RPMI8226 (cell line): ENCODE measurements at places on chromosomes 2 and 18.

DNA sequence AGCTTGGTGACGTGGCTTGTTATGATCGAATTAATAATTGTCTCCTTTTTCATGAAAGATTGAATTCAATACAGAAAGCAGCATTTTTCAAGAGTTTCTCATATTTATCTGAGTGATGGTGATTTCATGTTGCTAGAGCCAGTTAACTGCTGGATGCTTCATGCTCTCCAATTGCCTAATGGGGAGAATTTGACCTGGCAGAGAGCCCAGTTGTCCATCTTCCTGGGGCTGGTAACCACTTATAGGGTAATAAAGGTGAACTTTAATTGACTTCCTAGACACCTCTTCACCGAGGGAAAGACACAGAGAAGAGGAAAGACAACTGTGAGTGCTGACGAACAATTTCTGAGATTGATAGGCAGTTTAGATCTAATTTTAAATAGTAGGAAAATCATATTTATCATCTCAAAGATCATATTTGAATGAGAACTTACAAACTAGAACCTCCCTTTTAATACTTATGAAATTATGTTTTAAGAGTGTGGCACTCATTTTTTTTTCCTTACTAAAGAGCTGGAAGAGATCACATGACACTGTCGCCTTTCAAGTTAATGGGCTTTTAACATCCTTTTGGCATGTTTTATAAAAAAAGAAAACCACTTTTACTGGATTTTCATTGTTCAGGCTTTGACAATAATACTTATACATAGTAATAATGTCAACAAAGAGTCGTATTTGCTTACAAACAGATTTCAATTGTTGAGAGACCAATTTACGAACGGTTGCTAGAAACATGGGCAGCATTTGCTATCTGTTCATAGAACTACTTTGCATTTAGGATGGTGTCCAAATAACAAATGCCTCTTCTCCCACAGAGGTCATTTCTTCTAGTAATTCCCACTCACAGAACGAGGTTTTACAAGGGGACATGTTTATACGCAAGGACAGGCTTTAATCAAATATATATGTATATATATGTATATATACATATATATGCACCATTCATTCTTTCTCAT is 153.3 kb downstream of the RAPGEF4 start:
- DNase-seq = no peak

DNA sequence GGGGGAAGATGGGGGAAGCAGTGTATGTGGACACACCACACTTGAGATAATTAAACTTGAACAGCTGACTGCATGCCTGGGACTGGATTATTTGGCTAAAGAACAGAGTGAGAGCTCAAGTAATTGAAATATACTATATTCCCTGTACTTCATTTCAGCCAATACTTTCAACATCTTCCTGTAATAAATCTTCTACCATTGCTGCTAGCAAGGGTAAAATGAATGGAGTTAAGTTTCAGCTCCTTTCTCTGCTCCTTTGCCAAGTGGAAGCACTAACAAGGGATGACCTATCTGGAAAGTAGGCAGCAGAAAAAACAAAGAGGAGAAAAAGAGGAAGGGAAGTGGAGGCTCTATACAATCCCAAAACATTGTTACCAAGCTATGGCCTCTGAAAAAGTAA is 50.9 kb downstream of the MMADHC start:
- DNase-seq = no peak

GRCh38 chr2:180682871-180683270 is 297.5 kb upstream of the UBE2E3 start:
- DNase-seq = no peak

DNA sequence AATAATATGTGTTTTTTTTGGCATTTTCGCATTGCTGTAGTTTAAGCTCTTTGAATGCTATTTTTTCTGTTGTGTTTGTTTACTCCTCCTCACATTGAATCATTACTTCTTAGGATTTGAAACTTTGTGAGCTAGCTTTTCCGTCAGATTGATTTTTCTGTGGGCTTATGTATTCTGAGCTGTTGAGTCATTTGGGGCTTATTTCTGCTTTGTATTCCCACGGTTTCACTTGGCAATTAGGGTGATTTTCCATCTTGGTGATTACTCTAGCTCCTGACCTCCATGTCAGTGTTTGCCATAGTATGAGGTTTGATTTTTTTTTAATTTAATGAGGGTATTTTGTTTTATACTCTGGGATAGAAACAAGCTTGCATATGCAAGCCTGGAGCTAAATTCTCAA is 200.0 kb downstream of the CCDC102B start:
- no peak for DNase-seq

GRCh38 chr2:46999857-47000678 is 84.5 kb upstream of the MCFD2 start:
- DNase-seq = no peak

DNA sequence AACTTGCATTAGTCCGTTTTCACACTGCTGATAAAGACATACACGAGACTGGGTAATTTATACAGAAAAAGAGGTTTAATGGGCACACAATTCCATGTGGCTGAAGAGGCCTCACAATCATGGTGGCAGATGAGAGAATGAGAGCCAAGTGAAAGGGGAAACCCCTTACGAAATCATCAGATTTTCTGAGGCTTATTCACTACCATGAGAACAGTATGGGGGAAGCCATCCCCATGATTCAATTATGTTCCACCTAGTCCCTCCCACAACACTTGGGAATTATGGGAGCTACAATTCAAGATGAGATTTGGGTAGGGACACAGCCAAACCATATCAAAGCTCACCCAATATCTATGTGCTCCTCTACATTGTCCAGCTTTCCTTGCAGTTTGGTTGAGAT is 16.0 kb upstream of the SERPINE2 start:
- no peak for DNase-seq

- no peak for DNase-seq
Measured at GRCh38 chr2:113034016-113034415, 18.7 kb downstream of the IL36B start.

GRCh38 chr2:203948733-203949132 is 12.2 kb downstream of the ICOS start:
- DNase-seq = no peak

GRCh38 chr18:55100817-55101457 is 141.7 kb upstream of the CCDC68 start:
- DNase-seq = no peak

- DNase-seq = peak; percentile 50
Measured at GRCh38 chr2:7427293-7428060, 510.3 kb downstream of the RNF144A start.

- DNase-seq = no peak
Measured at GRCh38 chr2:241151934-241152660, 1.8 kb downstream of the PPP1R7 start.

DNA sequence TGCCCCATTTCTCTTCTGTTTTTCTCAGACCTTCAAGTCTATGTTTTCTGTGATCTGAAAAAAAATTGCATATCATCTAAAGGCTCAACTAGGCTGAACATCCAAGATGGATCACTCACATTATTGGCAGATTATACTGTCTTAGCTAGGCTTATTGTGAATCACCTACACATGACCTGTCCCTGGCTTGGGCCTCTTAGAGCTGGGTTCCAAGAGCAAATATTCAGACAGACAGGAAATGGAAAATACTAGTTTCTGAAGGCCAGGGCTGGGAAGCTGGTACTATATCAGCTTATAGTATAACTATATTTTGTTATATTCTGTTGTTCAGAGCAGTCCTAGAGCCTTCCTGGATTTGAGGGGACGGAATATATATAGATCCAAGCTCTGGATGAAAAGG is 90.3 kb downstream of the PIK3C3 start:
- no peak for DNase-seq

- no peak for DNase-seq
Measured at GRCh38 chr2:240510513-240511210, 47.1 kb downstream of the ANKMY1 start.

- DNase-seq = peak; percentile 15
Measured at GRCh38 chr18:70289351-70290312, 787 bp downstream of the SOCS6 start.

GRCh38 chr2:230018153-230018552 is 50.6 kb downstream of the SLC16A14 start:
- DNase-seq = no peak

DNA sequence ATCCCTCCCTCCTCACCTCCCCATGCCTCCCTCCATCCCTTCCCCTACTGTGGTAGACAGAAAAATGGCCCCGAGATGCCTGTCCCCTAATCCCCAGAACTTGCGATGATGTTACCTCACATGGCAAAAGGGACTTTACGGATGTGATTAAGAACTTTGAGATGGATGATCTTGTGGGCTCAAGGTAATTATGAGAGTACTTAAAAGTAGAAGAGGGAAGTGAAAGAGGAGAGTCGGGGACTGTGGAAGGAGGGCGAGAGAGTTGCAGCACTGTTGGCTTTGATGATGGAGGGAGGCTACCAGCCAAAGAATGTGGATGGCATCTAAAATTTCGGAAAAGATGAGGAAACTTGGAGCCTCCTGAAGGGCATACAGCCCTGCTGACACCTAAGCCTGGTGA is 66.5 kb downstream of the AGAP1 start:
- peak; percentile 47 for DNase-seq

- no peak for DNase-seq
Measured at GRCh38 chr18:3689986-3690763, 240.2 kb downstream of the TGIF1 start.

- DNase-seq = no peak
Measured at GRCh38 chr2:85246348-85246747, 81.4 kb downstream of the TGOLN2 start.

DNA sequence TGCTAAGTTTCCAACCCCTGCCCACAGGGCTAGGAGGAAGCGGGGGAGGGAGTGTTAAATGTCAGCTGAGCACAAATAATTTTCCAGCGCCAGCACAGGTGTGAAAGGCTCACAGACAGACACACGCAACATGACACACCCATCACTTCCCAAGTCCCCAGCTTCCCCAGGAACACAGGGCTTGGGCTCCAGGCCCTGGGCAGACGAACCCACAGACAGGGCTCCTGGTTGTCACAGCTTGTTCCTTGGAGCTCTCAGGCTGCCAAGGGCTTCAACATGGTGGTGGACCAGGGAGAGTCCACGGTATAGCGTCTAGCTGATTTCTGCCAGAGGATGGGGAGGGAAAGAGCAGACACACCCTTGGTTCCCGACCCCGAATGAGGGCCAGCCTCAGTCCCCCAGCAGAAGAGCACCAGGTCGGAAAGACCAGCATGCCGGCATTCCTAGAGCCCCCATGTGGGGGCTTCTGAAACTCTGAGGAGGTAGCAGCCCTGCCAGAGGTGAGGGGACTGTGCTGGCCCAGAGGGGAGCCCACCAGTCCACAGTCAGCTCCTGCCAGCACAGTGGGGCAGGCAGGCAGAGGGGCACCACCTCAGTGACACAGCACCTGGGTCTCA is 1.9 kb downstream of the DUSP2 start:
- no peak for DNase-seq

DNA sequence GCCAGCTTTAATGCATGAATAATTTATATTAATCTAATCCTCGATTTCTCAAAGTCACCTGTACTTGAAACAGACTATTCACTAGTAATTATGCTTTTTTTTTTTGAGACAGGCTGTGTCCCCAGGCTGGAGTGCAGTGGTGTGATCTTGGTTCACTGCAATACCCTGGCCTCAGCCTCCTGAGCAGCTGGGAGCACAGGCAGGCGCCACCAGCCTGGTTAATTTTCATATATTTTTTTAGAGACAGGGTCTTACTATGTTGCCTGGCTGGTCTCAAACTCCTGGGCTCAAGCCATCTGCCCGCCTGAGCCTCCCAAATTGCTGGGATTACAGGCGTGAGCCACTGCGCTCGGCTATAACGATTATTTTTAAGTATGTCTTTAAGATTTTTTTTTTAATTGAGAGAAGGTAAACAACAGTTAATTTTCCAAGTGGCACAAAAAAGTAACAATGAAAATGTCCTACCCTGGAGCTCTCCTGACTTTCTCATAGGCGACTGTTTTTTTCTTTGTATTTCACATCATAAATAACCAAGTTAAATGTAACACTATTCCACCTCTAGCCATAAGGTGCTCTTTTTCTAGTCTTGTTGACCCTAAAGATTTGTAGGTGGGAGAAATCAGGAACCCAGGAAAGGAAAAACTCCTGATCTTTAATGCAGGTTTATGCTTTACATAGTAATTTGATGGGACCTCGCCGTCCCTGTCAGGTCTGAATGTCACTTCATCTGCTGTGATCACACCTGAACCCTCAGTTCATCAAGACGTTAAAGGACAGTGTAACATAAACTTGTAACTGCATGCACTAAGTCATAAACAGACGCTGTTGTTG is 1.3 kb upstream of the ANKRD12 start:
- DNase-seq = peak; percentile 40

- DNase-seq = no peak
Measured at GRCh38 chr2:69250981-69251380, 136.0 kb downstream of the GFPT1 start.

GRCh38 chr2:220568296-220568695 is 940.9 kb downstream of the SLC4A3 start:
- no peak for DNase-seq

GRCh38 chr2:74148457-74149246 is 940 bp upstream of the BOLA3 start:
- no peak for DNase-seq

DNA sequence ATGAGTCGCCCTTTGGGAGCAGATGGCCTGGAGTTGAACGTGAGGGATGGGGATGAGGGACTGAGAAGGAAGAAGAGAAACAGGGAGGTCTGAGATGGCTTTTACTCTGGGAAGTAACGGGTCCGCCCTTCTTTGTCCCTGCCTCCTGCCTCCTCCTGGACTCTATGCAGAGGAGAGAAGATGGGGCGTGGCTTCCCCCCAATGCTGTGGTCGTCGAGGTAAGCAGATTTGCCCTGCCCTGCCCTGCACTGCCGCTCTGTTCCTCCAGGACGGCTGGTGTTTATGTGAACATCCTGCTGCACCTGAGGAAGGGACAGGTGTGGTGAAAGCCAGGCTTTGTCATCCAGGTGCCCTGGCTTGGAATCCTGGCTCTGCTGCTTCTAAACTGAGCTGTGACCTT is 13.5 kb upstream of the NTSR2 start:
- peak; percentile 35 for DNase-seq

DNA sequence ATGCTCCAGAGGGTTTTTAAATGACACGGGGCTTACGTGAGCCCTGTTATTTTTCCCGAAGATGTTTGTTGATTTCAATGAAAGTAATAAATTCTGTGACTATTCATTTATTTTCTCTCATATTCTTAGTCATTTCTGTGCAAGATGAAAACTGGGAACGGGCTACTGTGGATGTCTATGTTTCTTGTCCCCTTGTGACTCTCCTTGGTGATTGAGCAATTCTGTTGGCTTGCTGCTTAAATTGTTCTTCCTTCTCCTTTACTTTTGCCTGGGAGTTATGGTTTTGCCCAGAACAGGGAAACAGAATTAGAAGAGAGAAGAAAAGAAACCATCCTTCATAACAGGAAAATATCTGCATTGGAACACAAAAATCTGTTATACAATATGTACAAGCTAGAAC is 508.2 kb upstream of the DSEL start:
- DNase-seq = no peak
